ENCODE measurements at places on chromosomes 1 and 21.

DNA sequence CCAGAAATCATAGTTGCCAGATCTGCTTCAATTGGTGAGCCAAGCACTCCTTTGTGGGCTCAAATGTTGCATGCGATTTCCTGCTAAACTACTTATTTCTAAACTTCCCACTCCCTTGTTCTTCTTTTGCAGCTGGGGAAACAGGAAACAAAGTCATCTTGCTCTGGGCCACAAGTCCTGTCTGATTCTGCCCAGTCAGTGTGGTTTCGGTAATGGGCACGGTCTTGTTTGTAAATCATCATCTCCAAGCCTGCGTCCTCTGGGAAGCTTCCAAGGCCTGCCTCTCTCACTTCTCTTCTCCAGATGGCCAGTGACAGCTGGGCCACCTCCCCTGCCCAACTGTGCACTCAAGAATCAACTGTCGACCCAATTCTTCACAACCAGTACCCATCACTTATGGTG is 4.4 kb downstream of the S100A8 start:
- DNase-seq = no peak

- no peak for DNase-seq
These were observed 50.6 kb downstream of the TNFRSF8 start for GRCh38 chr1:12113433-12114339.

DNA sequence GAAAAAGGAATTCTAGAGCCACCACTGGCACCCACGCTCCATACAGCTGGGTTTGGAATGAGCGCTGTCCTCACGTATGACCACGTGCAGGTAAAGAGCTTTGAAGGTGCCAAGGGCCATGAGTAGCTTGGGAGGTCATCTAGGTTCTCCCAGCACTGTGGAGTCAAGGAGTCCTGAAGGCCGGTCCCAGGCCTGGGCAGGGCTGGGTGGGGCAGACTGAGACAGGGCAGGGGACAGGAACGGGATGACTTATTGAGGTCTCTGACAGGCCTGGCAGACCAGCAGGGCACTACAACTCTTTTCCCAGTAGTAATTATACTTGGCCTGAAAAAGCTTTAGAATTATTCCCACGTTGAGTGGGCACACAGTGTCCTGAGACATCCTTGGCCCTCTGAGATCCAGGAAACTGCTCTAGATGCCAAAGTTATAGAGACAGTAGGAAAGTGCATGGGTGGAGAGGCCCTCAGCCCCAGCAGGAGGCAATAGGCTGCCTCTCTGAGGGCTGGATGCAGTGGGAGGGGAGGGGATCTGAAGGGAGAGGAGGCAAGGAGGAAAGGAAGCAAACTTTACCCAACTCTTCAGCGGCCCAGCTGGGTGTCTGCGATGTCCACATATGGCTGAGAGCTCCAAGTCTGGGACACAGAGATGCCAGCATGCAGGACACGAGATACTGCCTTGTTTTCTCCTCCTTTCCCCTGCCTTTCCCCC is 1.8 kb upstream of the CDA start:
- no peak for DNase-seq

GRCh38 chr1:28537457-28538199 is 15.3 kb upstream of the TRNAU1AP start:
- DNase-seq = no peak
